A549 treated with Hydrocortisone at 1 μM for 4 hours (cell line): ENCODE measurements at places on chromosomes 2 and 18. TPM values are rescaled to one million over a fixed set of nuclear protein-coding genes. Genes with fewer than 3 reads are reported as not detected.

The RAPH1 gene
- 5.6 to 8.6 TPM (median 7.1 TPM) in 5 replicates for total RNA-seq

The PUM2 gene
- 32.0 to 52.9 TPM (median 41.7 TPM) in 5 replicates for total RNA-seq

The LRRTM4 gene
- total RNA-seq = not detected in 5 replicates

The RAB17 gene
- total RNA-seq = 0.25 to 0.85 TPM (median 0.41 TPM) in 5 replicates

The CNDP1 gene
- total RNA-seq = not detected in 5 replicates
